ENCODE measurements at places on chromosomes 13 and 19.

GRCh38 chr13:97074618-97075017, 80.3 kb upstream of the OXGR1 start:
- DNase-seq: no peak

DNA sequence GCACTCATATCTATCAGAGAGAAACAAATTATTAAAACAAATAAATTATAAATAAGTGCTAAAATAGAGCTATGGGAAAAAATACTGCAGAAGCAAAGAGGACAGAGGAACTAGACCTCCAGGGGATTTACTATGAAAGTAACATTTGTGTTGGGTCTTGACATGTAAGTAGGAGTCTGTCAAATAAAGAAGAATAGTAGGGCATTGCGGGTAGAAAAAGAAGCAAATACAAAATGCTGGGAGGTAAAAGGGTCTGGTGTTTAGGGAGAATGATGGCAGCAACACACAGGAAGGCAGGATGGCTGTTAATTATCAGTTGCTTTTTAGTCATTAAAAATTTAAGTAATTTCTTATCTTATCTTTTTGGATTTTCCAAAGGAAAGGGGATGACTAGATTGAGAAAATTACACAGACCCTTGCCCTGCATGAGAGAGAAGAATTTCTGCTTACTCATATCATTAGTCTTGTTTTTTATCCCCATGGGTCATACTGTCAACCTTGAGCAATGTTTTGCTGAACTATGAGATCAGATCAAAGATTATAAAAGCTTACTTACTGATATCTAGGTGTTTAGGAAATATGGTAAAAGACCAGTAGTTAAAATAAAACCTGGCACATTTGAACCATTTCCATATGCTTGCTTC, 472.7 kb downstream of the DIAPH3 start:
- DNase-seq: no peak

- DNase-seq: no peak
These were observed 51.5 kb downstream of the INSR start for GRCh38 chr19:7242601-7243258.

- no peak for DNase-seq
These were observed 2.1 kb downstream of the PRMT1 start for GRCh38 chr19:49678985-49679770.

- no peak for DNase-seq
These were observed 162.4 kb downstream of the FOXO1 start for GRCh38 chr13:40503966-40504591.

DNA sequence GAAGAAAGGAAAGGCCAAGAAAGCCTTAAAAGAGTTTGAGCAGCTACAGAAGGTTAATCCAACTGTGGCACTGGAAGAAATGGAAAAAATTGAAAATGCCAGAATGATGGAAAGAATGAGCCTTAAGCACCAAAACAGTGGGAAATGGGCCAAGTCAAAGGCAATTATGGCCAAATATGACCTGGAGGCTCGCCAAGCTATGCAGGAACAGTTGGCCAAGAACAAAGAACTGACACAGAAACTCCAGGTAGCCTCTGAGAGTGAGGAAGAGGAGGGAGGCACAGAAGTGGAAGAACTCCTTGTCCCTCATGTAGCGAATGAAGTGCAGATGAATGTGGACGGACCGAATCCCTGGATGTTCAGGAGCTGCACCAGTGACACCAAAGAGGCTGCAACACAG, 5.1 kb downstream of the UTP14C start:
- no peak for DNase-seq

- no peak for DNase-seq
These were observed 30.7 kb downstream of the ERICH6B start for GRCh38 chr13:45584816-45585215.

GRCh38 chr13:32881777-32882145, 134.5 kb upstream of the KL start:
- no peak for DNase-seq

All from activated T-cell treated with anti-CD3 and anti-CD28 coated beads, Interleukin-2, amount 50 U/mL, for 72 hours (primary cell).